CD4-positive, alpha-beta T cell treated with Interferon gamma for 1 hour (primary cell): ENCODE measurements at places on chromosomes 2 and 18.

- DNase-seq, result no peak
Measured at GRCh38 chr2:150050036-150050435, 437.4 kb downstream of the RND3 start.

DNA sequence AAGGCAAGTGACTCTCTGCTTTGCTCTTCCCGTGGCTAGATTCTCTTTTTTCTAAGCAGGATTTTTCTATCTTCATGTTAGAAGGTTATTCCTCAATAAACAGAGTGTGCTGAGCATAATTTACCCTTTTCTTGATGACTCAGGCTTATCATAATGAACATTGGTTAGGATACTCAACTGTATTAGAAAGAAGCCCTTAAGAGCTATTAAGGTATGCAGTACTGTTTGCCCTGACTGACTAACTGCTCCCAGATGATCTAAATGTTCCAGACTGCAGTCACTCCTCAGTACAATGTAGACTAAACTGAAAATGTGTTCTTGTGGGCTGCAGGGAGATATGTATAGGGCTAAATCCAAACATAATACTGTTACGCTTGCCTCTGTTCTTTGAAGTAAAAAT lies 687.8 kb downstream of the NUP35 start:
- no peak for DNase-seq

DNA sequence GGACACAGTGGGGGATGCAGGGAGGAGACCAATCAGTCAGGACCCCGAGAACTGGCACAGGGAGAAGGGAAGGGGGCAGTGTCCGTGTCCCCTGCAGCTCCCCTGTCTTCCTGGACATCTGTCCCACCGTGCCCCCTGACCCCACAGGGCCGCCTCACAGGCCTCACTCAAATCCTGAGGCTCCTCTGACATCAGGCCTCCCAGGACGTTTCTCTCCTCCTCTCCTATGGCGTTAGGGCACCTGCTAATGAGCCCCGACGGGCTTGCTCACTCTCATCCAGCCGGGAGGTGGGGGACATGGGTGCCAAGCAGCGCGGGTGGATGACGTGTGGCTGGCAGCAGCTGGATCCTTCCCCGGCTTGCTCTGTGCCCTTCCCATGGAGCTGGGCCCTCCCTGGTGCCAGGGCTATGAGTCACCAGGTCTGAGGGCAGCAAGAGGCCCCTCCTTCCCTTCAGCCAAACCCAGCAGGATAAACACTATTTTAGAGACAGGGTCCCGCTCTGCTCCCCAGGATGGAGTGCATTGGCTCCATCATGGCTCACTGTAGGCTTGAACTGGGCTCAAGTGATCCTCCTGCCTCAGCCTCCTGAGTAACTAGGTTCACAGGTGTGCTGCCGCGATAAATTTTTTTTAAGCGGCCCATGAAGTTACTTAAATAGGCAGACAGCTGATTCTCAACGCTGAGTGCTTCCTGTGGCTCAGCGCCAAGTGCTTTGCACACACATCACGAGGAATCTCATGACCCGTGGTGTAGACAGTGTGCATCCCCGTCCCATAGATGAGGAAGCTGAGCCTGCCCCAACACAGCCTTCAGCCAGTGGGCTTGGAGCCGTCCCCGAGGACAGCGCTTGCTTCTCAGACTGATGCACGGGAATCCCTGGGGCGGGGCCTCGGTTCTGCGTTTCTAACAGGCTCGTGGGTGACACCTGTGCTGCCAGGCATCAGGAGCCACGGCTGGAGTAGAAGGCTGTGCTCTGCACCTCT lies 64.5 kb upstream of the HDAC4 start:
- peak; percentile 77 for DNase-seq

DNA sequence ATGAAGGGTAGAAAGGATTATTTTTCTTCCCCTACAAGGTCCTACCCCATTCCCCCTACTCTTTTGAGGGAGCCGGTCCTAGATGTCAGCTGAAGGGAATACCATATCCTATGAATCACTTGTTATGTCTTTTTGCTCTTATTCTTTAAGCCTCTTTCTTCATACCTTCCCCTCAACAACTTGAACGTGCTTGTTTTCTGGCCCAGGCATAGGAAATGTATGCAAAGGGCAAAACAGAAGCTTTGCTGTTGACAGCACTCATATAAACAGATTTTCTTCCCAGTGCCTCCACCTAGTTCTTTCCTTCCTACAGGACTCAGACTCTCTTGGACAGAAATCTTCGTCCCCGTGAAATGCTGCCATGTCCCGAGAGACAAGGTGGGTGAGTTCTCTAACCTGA lies 64.6 kb downstream of the TMEM17 start:
- DNase-seq, result no peak

GRCh38 chr2:210617732-210618330 lies 61.4 kb downstream of the CPS1 start:
- DNase-seq, result no peak

DNA sequence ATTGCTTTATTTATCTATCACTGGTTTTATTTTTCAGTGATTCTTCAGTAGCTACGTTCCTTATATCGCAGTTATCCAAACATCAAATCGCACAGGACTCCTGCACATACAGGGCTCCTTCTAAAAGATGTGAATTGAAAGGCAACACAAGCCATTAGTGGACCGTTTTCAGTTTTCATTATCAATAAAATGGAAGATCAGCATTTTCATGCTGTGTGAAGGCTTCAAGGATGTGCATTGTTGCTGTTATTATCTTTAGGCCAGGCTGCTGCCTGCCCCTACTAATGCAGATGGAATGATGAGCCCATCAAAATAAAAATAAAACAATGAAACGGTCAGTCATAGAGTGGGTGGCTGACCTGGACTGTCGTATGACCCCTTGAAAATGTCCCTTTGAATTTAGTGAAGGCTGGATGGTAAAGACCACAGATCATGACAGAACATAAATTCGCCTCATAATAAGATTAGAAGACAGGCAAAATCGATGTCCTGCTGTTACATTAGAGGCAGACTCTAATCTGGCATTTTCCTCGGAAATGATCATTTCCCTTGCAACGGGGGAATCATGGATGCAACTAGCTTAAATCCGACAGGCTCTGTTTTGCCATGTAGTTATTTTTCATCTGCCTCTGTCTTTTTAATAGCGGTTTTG lies 32.9 kb downstream of the ITGB6 start:
- DNase-seq, result no peak

DNA sequence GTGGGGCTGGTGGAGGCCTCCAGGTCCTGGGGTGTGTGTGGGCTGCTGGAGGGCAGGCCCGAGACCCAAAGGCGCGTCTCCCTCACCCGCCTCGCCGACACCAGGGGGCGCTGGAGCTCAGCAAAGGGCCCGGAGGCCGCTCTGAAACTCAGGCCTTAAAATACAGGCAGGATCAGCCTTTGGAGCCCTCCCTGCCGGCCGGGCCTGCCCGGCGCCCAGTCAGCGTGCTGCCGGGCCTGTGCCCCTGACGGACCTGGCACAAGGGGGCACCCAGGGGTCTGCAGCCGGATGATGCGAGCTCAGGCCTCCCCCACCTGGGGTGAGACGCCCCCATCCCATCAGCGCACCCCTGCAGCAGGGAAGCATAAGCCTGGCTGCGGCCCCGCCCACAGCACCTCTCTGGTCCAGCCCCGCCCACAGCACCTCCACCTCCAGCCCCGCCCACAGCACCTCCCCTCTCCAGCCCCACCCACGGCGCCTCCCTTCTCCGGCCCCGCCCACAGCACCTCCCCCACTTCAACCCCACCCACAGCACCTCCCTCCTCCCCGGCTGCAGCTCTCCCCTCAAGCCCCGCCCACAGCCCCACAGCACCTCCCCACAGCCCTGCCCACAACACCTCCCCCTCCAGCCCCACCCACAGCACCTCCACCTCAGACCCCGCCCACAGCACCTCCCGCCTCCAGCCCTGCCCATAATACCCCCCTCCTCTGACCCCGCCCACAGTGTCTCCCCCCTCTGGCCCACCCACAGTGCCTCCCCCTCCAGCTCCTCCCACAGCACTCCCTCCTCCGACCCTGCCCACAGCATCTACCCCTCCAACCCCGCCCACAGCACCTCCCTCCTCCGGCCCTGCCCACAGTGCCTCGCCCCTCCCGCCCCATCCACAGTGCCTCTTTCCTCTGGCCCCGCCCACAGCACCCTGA lies 92.8 kb upstream of the OTOS start:
- DNase-seq, result peak; percentile 57

DNA sequence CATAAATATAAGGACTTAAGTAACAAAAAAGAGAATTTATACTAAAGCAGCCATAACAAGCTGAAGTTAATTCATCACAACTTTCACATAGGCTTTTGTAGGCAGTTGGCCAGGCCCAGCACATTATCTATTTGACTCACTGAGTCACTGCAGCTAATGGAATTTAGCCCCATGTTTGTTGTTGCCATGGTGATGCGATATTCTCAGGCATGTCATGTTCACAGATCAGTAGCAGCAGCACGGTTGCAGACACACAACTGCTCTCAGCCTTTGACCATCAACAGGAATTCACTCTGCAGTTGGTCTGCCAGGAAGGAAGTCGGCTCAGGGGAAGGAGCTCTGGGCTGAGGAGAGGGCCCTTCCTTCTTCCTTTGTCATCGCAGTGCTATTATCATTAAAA lies 639.8 kb downstream of the TMEM182 start:
- DNase-seq, result no peak

DNA sequence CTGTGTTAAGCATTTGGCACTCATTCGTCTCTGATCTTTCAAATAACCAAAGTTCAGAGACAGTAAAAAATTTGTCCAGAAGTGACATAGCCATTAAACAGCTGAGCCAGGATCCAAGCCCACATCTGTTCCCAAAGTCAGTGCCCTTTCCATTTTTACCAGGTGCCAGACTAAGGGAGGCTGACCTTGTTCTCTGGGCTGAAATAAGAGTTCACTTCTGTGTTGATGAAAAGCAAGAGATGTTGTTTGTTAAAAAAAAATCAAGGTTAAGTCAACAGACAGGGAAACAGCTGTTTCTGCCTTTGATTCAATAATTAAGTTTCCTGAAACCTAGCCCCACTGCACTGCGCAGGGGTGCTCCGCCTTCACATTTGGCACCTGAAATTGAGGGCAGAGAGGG lies 117.1 kb downstream of the PRKRA start:
- DNase-seq, result no peak
